ENCODE measurements at places on chromosomes 16 and 17.
A peak's percentile ranks its signal among the peaks of the same experiment; 100 is the strongest.

- DNase-seq: no peak
Measured at GRCh38 chr16:57859331-57859730, 57.0 kb upstream of the KIFC3 start.

DNA sequence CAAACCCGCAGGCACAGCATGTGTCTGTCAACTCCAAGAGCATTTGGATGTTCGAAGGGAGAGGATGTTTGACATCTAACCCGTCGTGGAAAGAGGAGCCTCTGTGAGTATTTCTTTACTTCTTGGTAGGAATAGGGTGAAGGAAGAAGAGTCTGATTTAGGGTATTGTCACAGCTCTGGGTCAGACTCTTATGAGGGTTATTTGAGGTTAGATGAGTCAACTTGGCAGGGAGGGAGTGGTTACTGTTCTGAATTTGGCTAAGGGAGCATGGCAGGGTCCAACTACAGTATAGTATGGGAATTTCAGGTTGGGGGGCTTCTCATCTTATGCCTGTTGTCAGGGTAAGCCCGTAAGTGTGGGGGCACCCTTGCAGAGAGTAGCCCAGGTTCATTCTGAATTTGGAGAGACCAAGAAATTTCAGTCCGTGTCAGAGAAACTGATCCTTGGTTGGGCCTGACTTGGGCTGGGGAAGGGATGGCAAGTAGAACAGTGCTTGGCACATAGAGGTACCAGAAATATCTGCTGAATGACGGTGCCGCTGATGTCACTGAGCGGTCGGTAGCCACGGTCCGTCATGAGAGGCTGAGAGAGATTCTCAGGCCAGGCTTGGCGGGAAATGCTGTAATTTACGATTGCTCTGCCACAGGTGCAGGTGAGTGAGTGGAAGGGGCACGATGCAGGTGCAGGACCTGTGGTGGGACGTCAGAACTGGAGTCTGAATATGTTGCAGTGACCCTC is 43.2 kb downstream of the MYH3 start:
- DNase-seq: no peak

DNA sequence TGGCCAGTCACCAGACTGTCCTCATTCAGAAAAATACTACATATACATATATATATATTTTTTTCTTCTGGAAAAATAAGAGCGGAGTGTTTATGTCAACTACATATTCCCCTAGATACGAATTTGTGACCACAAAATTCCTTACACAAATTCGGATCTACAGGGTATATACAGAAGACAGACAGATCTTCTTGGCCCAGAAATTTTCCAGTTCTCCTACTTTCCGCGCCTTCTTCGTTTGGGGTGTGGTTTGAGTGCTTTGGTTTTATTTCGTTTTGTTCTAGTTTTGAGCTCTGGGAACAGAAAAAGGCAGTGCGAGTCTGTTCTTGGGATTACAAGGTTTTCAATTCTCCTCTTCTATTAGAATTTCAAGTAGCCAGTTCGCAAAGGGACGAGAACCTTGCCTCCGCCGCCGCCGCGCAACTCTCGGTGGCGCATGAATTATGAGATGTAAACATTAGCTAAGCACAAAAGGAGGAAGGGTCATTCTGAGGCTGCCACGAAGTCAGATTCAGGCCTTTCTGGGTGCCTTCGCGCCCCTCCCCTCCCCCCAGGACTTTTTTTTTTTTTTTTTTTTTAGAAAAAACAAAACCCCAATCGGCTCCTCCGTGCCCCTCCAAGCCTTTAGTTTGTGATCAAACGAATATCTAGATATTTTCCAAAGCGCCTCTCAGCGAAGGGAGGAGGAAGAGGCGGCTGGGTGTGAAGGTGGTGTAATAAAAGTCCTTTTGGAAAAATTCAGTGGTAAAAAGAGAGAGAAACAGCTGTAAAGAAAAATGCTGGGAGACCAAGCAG is 1.8 kb upstream of the HOXB4 start:
- no peak for DNase-seq

DNA sequence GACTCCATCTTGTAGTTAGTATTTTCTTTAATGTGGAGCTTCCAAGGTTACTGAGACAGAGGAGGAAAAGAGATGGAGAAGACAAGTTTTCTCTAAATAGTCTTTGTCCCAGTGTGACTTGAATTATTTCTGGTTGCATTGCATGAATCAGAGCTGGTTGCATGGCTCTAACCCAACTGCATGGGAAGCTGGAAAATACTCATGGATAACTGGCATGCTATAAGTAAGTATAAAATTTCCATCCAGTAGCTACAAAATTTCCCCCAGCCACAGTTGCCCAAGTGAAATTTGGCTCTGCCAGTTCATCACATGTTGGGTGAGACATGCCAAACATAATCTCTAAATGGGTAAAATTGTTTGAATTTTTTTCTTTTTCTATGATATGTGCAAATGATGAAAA is 1161.5 kb downstream of the CDH11 start:
- DNase-seq: no peak

- DNase-seq: peak; percentile 18
Measured at GRCh38 chr16:53282975-53283946, 151.0 kb upstream of the RBL2 start.

GRCh38 chr17:17844500-17844899 is 7.7 kb upstream of the SREBF1 start:
- no peak for DNase-seq

- DNase-seq: no peak
Measured at GRCh38 chr16:89921702-89922476, 1.3 kb upstream of the TUBB3 start.

GRCh38 chr17:63445954-63446752 is at the start of gene CYB561:
Gene CYB561, minus strand, starts transcription at chr17:63446306. Its CDS starts 8,759 bp downstream, at chr17:63437547.
- peak; percentile 24 for DNase-seq
